ENCODE measurements at places on chromosomes 3 and 15.

- DNase-seq: peak; percentile 75
These were observed 83.9 kb downstream of the CHSY1 start for GRCh38 chr15:101167753-101168462.

DNA sequence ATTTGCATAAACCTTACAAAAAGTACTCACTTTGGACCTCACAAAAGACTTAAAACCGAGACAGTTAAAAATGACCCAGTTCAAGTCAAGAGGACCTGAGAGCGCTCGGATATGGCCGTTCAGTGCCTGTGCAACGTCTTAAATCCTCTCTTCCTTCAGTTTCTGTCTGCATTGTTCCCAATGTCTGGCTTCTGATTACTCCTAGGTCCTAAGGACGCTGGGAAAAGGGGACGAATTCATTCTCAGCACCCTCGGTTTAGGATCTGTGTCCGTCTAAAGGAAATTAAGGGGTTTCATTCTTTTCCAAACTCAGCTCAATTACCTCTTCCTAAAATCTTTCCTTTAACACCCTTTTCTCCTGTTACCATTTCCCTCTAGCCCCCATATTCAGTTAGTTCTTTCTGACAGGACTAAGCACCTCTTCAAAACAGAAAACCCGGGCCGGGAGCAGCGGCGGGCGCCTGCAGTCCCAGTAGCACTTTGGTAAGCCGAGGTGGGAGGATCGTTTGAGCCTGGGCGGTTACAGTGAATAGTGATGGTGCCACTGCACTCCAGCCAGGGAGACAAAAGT is 970 bp downstream of the DPPA4 start:
- DNase-seq: no peak

- no peak for DNase-seq
These were observed 20.9 kb upstream of the SLC28A2 start for GRCh38 chr15:45231132-45231531.

DNA sequence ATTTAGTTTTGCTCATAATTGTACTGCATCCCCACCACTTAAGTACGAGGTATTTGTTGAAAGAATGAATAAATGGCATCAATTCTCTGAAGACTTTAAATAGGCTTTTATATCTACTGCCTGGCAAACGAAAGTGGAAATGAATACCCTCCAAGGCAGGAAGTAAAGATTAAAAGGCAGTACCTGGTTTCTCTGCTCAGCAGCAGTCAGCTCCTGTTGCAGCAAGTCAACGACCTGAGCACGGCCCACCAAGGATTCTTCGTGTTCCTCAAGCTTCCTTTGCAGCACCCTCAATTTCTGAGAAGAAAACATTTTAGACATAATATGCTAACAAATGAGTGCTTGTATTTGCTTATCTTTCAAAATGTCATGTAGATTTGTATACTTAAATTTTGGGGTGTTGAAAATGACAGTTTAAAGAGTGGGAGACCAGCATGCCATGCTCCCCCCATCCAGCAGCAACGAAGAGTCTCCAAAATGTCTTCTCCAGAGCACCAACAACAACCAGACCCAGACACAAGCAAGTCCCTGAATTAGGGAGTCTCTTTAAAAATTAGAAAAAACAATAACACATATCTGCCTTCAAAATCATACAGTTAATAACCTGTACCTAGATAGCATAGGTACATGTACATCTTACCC is 31.2 kb downstream of the GOLGB1 start:
- DNase-seq: peak; percentile 46

- peak; percentile 84 for DNase-seq
These were observed 51.1 kb upstream of the CHD2 start for GRCh38 chr15:92848852-92849598.

DNA sequence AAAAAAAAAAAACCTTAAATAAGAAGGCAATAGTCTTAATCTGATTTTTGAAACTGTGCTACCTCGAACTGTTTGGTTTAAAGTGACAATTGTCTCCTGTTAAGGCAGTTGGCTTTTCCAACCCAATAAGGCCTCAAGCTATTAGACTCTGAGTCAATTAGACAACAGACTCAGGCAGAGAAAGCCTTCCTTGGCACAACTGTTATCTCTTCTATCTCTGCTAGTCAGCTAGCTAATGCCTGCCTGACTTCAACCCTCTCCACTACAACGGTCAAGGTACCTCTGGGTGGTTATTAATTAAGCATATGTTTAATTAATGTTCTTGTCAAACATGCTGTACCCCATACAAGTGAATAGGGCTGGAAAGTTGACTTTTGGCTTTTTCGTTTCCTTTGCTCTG is 110.2 kb upstream of the NLGN1 start:
- no peak for DNase-seq

DNA sequence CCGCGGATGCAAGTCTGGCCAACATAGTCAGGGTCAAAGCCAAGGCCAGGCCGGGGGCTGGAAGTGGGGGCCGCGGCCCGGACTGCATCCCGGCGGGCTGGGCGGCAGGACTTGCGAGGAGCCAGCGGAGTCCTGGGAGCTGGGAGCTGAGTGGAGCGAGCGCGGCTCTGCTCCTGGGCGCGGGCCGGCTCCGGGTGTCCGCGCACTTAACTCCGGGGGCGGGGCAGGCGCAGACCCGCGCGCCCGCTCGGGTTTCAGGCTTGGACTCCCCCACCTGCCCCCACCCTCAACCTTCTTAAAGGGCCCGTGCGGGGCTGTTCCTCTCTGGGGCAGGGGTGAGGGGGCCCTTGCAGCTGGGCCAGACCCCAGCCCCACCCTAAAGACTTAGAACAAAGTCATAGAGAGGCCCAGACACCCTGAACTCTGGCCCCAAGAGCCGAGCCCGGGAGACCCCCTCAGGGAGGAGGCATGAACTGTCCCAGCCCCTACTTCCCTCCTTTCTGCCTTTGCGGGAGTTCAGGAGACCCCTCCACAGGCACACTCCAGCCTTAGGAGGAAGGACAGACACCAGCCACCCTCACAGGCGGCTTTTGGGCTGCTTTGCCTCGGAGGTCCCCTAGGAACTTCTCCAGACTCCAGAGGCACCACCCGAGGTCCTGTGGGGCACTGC is at the start of gene CSPG4:
Gene CSPG4, minus strand, starts transcription at position 181 of the 670 bp plus-strand sequence. Its CDS starts 93 bp downstream, at position 88.
- no peak for DNase-seq

DNA sequence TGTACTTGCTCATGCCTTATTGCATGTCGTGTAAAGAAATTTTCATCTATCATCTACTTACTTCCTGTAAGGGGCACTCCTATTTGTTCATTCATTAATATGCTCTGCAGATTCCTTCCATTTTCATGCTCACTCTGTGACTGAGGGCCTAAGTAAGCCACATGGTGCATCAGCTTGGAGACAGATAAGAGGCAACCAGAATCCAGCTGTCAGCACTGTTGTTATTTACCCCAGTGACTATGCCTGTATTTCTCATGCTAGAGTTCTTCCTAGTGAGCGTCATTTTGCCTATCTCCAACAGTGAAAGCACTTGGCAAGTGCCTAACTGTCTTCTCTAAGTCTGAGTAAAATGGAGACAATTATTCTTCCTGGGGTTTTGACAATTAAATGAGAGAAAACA is 124.8 kb upstream of the ABI3BP start:
- no peak for DNase-seq

DNA sequence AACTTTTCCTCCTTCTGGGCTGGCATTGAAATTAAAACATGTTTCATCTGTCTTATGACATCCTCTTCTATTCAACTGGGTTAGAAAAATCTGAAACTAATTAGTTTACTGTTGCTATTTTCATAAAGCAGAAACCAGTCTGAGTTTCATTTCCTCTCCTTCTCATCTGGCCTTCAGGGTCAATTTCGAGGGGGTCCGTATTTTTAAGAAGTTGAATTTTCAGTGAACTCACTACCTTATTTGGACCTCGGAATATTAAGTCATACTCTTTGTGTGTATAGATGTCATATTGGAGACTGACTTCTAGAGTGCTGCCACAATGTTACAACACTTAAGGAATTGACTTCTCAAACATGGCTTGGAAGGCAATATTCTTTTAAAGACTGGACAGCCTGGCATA is 485.9 kb downstream of the SQOR start:
- DNase-seq: no peak

DNA sequence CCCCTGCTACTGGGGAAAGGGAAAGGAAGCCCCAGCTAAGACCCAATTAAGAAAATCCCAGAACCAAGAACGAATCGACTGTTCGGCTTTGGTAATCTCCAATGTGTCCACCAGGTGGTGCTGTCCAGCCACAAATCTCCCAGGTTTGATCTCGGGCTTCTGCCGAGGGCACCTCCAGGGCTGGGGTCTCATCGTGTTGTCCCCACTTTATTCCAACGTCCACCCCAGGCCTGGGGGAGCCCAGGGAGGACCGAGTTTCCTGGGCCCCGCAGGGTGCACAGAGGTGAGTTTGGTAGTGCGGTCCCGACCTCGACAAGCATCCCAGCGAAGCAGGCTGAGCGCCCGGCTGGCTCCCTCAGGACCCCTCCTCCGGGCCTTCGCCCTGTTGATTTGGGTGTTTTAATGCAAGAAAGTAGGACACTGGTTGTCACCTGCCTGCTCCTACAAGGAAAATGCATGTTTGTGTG is 185.1 kb downstream of the GOLGA6L6 start:
- peak; percentile 72 for DNase-seq

Measured in CD4-positive, alpha-beta T cell treated with Interleukin-6 at 100 ng/mL for 8 hours (primary cell).